NCI-H774 (cell line): ENCODE measurements at places on chromosomes 11 and 22.

GRCh38 chr11:10497371-10498021 lies 42.4 kb downstream of the AMPD3 start:
- no peak for DNase-seq

- DNase-seq, result peak; percentile 30
These were observed 979 bp downstream of the ZBED5 start for GRCh38 chr11:10856689-10857458.

DNA sequence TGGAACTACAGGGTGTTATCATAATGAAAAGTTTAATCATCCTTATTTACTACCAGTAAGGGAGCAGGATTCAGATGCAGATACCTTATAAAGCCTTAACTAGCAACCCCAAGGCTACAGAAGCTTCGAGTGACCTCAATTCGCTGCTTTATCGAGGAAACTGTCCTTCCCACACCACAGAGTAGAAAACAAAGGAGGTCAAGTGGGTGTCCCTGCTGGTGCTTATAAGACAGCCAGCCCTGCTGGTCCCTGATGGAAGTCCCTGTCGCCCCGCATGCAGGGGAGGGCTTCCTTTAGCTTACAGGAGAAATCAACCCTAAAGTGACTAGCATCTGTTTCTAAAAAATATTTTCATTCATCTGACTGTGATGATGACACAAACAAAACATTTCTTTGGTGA lies 7.3 kb downstream of the MN1 start:
- no peak for DNase-seq

GRCh38 chr11:11065396-11065795 lies 207.5 kb upstream of the ZBED5 start:
- DNase-seq, result no peak

DNA sequence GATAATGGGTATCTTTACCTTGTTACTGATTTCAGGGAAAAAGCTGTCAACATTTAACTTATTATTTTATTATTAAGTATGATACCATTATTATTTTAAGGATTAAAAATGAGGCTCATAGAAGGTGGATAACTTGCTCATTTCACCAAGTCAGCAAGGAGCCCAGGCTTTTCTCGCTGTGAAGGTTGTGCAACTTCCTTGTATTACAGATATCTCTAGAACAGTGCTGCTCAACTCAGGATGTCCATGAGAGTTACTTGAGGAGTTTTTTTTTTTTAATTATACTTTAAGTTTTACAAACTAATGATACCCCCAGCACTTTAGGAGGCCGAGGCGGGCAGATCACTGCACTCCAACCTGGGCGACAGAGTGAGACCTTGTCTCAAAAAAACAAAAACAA lies 98.2 kb downstream of the INSC start:
- no peak for DNase-seq
